Activated CD4-positive, alpha-beta T cell treated with anti-CD3 and anti-CD28 coated beads, Interleukin-2, amount 50 U/mL, for 16 hours (primary cell): ENCODE measurements at places on chromosomes 3 and 15.

GRCh38 chr3:37986479-37987314 is 3.9 kb upstream of the VILL start:
- no peak for DNase-seq

- DNase-seq: no peak
Measured at GRCh38 chr15:88835119-88835518, 31.9 kb downstream of the ACAN start.

GRCh38 chr3:185353225-185353624 is 9.7 kb upstream of the MAP3K13 start:
- DNase-seq: no peak

- DNase-seq: no peak
Measured at GRCh38 chr3:170637306-170637705, 51.4 kb upstream of the SLC7A14 start.

DNA sequence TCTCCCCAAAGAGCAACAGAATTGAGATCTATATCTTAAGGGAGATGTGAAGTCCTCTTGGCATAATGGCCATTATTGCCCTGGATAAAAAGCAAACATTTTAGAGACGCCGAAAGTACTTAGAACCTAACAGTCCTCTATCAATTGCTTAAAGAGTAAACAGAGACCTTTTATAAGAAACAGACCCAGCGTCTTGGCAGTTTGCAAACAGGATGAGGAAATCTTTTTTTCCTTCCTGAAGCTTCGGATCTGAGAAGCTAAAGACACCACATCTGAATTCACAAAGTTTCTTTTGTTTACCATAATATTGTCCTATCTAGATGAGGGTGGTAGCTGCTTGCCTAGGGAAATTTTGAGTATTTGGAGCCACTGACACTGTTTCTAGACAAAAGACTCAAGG is 59.9 kb upstream of the LIMD1 start:
- no peak for DNase-seq

GRCh38 chr3:18422972-18423371 is 2.2 kb downstream of the SATB1 start:
- DNase-seq: no peak

GRCh38 chr15:91891788-91892345 is 38.4 kb downstream of the SLCO3A1 start:
- DNase-seq: no peak

- DNase-seq: no peak
Measured at GRCh38 chr15:55775316-55775715, 32.4 kb upstream of the PRTG start.
